ENCODE measurements at places on chromosomes 5 and 9.

DNA sequence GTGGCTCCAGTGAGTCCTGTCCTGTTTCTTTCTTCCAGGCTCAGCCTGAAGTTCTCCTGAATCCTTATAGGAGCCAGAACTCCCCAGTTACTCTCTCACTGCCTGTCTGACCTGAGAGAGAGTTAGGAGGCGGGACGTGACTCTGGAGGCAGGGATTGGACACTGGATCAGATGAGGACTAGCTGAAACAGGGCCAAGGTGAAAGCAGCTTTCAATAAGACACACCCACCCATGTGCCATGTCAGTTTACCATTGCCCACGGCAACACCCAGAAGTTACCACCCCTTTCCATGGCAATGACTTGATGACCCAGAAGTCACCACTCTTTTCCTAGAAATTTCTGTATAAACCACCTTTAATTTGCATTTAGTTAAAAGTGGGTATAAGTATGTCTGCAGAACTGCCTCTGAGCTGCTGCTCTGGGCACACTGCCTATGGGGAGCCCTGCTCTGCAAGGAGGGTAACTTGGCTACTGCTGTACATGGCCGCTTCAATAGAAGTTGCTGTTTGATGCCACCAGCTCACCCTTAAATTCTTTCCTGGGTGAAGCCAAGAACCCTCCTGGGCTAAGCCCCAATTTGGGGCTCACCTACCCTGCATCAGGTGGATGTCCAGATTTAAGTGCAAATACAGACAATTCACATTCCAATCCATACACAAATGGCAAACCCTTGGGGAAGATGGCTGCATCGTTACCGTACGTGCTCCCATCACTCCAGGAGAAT, 13.7 kb downstream of the FCN2 start:
- no peak for DNase-seq

- DNase-seq: no peak
These were observed 325.1 kb upstream of the NMUR2 start for GRCh38 chr5:152730176-152730575.

- DNase-seq: no peak
These were observed 34.8 kb upstream of the DENND1A start for GRCh38 chr9:123964761-123965160.

DNA sequence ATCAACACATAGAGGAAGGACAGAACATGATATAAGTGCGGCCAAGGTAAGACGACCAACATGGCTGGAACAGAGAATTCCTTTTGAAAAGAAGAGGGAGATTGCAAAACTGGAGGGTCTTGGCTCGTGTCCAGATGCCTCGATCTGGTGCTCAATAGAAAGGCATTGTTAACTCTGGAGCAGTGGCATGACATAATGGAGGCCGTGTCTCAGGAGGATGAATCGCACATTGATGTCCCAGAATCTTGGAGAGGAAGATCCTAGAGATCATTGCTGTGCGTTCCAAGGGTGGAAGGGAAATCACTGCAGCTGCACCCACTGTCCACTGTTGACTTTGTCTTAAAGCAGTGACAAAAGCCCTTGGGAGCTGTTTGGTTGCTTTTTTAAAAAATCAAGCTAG, 30.9 kb downstream of the GRAMD2B start:
- DNase-seq: no peak

- DNase-seq: no peak
These were observed 379.4 kb downstream of the SEMA5A start for GRCh38 chr5:9166202-9167112.

- no peak for DNase-seq
These were observed 228.7 kb downstream of the TUSC1 start for GRCh38 chr9:25449503-25449902.

GRCh38 chr5:72818866-72819534, 2.5 kb downstream of the TNPO1 start:
- peak; percentile 65 for DNase-seq

- DNase-seq: no peak
These were observed 119.8 kb downstream of the GADD45G start for GRCh38 chr9:89724659-89725058.

GRCh38 chr5:141876628-141877355, 1.4 kb downstream of the PCDH1 start:
- DNase-seq: peak; percentile 19

Data from NCI-H1417 (cell line).